ENCODE measurements at places on chromosomes 7 and 10.

DNA sequence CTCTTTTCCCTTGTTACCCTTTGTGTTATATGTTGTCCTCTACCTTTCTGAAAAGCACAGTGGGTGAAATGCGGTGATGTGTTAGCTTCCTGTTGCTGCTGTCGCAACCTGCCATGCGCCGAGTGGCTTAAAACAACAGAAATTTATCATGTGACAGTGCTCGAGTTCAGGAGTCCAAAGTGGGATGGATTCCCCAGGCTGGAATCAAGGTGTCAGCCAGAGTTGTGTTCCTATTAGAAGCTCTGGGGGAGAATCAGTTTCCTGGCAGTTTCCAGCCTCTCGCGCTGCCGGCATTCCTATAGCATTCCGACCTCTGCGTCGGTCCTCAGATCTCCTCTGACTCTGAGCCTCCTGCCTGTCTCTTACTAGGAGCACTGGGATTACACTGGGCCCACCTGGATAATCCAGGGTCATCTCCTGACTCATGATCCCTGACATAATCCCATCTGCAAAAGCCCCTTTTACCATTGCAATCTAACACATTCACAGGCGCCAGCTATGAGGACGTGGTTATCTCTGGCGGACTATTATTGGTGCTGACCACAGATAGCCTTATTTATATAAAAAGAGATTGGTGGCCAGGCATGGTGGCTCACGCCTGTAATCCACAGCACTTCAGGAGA is 207.5 kb downstream of the CUX1 start:
- DNase-seq: no peak

GRCh38 chr7:118580743-118581382 is 356.4 kb downstream of the ANKRD7 start:
- no peak for DNase-seq

DNA sequence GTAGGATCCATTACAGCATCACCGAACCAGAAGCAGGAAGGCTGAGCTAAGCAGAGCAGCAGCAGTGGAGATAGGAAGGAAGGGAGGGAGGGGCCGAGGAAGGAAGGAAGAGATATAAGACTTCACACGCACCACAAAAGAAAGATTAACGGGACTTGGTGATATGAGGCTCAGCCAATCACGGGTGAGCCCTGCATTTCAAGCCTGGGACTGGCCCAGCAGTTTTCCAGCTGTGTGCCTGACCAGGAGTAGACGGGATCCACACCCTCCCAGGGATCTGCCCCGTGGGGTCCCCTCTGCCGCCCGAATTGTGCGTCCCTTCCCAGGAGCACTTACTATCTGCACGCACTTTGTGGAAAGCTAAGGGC is 16.2 kb downstream of the ATG9B start:
- no peak for DNase-seq

GRCh38 chr7:143429770-143430698 is 13.2 kb upstream of the TAS2R60 start:
- DNase-seq: no peak

DNA sequence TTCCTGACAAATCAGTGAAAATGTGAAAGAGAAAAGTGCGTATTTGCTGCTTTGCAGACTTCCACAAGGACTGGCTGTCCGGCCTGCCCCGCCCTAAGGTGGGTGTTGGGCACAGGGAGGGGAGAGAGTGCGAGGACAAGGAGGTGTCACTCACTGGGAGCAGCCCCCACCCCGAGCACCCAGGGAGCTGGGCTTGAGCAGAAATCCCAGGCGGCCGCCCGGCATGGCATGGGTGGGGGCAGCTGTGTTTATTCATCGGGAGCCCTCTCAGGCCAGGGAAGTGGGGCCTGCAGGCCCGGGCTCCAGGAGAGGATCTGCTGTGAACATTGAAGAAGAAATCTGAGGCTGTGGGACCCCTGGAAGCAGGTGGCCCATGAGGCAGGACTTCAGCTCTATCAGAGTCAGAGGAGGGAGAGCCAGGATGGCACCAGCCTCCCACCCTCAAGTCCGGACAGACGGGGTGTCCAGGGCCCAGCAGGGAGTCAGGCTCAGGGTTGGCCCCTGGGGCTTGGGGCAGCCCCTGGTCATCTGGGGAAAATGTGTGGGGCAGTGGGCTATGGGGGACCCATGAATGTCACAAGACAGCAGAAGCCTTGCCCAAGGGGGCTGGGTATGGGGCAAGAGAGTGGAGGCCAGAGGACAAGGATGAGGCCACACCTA is 164.4 kb upstream of the PPP2R2D start:
- no peak for DNase-seq

GRCh38 chr7:138878051-138878450 is 80.1 kb upstream of the ATP6V0A4 start:
- DNase-seq: no peak

DNA sequence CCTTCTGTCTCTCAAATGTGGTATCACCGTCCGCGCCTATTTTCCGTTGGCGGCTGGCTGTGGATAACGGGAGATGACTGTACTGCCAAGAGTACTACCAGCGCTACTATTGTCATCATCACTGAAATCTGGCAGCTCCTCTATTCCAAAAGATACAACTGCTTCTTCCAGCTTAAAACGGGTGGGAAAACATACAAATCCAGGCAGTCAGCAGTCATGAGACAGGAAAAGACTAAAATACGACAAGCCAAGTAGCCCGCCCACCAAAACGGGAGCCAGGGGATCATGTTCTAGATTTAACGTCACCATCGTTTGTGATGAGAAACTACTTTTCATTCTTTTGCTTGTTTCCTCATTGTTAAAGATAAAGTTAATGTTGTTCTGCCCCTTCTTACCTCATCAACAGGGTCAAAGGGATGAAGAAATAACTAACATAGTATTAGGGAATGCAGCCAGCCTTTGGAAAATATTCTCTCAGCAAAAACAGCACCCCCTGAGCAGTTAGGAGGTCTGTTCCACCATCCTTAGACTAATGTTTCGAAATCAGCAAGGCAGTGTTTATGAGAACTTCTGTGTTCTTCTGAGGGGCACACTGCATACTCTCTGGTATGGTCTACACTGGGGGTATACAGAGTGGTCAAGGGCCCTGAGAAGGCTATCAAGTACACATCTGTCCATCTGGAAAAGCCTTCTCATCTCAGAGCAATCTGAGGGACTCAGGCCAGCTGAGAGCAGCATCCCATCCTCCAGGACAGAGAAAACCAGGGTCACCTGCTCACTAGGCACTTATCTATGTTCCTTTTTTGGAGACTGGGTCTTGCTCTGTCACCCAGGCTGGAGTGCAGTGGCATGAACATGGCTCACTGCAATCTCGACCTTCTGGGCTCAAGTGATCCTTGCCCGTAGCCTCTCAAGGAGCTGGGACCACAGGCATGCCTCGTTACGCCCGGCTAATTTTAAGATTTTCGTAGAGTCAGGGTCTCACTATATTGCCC is 47.5 kb downstream of the GNA12 start:
- DNase-seq: no peak

GRCh38 chr7:79702116-79702515 is 248.6 kb upstream of the MAGI2 start:
- no peak for DNase-seq

DNA sequence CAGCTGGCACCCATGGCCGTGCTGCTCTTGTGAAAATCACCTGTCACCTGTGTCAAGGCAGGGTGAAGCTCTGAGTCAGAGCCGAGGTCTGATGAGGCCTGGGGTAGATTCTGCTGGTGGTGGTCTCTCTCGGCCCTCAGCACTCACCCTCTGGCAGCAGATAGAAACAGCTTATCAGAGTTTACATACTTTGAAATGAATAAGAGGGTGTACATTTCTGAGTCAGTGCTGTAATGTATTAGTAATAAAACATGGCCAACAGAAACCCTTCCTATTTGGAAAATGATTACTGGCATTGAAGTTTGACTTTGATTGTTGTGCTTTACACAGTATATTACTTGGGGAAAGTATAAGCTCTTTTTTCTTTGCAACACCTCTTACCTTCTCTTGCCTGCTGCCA is 228.8 kb downstream of the SNX10 start:
- DNase-seq: no peak

All from stimulated activated CD4-positive, alpha-beta T cell treated with anti-CD3 and anti-CD28 coated beads, Interleukin-2, amount 100 ng/mL, for 4 hours (primary cell).